ENCODE measurements at places on chromosomes 2 and 18.

DNA sequence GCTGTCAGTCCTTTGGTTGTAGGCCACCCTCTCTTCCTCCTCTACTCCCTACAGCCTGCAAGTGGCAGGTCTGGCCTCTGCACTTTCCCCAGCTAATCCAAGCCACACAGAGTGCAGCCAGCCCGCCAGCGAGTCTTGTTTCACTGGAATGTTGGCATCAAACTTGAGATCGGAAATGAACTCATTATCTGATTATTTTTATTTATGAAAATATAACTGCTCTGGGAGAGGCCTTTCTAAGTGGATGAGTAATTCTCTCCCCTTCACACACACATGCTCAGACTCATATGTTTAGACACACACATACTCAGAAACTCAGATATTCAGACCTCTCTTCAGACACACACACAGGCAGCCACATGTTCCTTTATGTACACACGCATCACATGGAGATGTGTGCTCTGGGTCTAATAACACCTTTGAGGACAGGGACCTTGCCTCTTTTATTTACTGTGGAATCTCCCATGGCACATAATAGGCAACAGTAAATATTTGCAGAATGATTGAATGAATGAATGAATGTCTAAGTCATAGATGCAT lies 151.3 kb downstream of the ZFP36L2 start:
- no peak for DNase-seq

DNA sequence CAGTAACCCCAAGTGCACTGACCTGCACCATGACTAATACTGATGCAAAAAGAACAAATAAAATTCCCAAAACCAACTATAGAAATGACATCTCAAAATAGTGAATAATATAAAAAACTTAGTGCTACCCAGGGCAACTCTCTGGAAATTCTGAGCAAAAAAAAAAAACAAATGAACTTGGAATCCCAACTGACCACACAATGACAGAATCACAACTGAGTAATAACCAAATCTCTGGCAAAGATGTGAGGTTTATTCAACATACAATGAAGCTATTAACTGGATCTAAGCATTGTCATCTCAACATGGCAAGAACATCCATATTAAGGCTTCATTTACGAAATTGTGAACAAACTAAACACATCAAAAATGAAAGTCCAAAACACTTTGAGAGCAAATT lies 22.7 kb downstream of the EXOC6B start:
- no peak for DNase-seq

- DNase-seq, result no peak
Observed at GRCh38 chr18:77102259-77103040, 30.1 kb downstream of the MBP start.

DNA sequence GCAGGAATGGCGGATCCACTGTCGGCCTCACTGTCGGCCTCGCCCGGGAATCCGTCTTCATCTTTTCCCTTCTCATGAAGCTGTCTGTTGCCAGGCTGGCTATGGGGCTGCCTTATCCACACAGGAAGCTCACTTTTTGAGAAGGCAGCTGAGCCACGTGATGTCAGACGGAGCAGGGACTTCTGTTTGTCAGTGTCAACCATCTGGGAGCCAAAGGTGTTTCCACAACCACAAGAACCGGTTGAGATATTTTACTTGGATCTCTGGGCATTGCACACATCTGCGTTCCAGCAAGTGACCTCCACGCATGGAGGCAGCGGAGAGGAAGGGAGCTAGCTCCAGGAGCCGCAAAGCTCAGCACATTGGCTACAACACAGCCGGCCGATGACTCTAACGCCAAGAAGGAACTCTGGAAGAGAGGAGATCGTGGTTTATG lies 27.4 kb upstream of the TAF1B start:
- DNase-seq, result no peak

DNA sequence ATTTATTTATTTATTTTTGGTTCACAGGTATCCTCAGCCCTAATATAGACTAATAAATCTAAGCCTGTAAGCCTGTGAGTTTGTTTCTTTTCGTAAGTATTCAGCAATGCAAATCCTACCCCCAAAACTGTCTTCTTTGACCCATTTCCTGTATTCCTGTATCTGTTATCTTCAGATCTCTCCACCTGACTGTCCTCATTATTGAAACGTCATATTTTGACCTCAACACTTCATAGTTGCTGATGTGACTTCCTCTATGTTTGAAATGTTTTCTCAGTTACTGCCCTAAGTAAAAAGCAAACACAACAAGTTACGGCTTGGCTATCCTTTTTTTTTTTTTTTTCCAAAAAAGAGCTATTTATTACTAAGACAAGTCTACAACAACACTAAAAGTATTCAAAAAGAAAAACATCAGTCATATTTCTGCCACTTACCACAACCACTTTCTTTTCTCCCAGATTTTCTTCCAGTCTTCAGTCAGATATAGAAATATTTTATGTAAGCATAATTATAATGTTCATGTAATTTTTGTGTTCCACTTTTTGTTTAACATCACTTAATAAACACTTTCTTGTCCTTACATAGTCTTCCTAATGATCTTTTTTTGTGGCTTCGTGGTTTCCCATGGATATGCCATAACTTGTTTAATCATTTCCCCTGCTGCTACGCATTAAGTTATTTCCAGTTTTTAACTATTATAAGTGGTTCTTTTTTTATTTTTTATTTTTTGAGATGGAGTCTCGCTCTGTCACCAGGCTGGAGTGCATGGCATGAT lies 45.0 kb upstream of the EML4 start:
- no peak for DNase-seq

GRCh38 chr2:56626927-56627326 lies 443.1 kb downstream of the CCDC85A start:
- no peak for DNase-seq

- no peak for DNase-seq
Observed at GRCh38 chr2:117976581-117976980, 37.3 kb downstream of the CCDC93 start.

DNA sequence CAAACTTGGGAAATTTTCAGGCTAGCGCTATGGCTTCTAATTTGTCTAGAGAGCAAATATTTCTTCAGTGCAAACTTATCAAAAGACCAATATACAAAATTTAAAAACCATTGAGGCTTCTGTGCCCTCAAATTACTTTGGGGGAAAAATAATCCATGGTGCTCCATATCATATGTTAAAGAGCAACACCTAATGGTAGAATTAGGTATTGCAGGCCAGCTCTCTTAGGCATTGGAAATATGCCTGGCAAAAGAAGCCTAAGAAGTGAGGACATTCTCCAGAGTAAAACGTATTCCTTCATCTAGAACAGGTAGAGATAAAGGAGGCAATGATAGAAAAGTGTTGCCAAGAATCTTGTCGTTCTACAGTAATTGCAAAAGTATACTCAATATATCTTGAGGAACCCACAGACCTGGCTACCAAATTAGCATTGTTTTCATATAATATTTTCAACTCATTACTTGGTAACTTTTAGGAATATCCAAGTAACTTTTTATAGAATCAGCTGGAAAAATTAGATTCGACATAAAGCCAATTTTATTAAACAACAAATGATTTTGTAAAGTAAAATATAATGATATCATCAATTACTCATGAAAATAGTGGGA lies 401.1 kb downstream of the BCL11A start:
- no peak for DNase-seq

DNA sequence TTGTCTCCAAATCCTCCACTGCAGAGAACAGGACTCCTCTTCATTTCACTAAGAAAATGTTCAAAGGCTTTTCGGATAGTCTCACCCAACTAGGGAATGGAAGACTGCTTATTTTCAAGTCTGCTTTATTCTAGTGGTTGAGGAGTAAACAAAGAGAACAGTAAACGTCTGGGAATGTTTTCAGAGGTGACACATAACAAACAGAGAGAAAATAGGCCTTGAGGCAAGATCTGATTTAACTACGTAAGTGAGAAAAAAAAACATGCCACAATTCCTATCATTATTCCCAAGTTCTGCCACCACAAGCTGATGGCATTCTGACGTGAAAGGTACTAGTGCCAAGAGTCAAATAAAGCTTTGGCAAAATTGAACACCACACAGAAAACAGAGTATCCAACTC lies 16.7 kb upstream of the WIPF1 start:
- DNase-seq, result no peak

- no peak for DNase-seq
Observed at GRCh38 chr2:25829377-25829704, 48.9 kb downstream of the ASXL2 start.

- DNase-seq, result no peak
Observed at GRCh38 chr2:154226931-154227330, 355.2 kb downstream of the GALNT13 start.

DNA sequence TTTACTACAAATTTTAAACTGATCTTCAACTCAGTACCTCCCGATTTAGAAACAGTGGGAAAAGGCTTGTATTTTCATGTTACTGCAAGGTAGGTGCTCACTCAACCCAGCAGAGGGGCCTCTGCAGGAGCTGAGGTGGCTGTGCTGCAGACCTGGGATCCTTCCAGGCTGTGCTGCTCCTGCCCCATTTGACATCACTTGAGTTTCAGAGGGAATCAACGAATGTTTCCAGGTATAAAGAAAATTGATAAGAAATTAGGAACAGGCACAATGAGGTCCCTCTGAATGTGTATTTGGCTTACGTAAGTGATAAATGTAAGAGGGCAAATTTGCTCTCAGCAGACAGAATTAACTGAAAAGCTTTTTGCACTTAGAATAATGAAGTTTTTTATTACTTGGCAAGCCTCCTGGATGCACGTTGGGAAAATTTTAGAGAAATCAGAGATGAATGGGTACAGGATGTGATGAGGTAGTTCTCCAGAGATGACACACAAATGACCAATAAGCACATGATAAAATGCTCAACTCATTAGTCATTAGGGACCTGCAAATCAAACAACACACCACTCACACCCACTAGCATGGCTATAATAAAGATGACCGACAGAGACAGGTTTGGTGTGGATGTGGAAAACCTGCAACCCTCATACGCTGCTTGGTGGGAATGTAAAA lies 114.0 kb downstream of the NOL10 start:
- no peak for DNase-seq

DNA sequence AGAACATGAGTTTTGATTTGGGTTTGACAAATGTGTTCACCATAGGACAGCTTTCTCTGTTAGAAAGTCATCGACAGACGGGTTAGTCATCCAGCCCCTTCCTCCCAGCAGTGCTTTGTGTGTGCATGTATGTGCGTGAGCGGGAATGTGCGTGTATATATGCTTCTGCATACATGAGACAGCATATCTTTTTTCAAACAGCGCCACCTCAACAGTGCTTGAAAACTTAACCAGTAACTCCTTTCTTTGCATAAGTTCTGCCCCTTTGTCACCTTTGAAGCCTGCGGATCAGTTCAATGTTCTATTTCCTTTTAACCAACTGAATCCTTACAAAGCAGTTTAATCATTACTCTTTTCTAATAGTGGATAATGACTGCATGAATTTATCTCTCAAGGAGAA lies 351.4 kb downstream of the LPIN1 start:
- DNase-seq, result no peak

DNA sequence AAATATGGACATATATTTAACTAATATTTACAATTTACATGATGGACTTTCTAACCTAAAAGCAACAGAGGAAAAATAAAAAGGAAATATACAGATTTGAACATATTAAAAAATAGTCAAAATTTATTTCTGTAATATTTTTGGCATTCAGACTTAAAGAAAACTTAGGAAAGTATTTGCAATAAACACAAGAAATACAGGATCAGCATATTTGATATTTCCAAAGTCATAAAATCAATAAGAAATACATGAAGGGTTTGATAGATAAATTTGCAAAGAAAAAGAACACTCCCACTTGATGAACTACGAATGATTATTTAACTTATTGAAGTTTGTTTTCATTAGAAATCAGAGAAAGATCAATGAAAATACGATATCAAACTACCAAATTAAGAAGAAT lies 48.6 kb upstream of the CD302 start:
- no peak for DNase-seq

- no peak for DNase-seq
Observed at GRCh38 chr2:26463244-26464192, 14.4 kb downstream of the OTOF start.

GRCh38 chr2:132975193-132976105 lies 305.4 kb upstream of the LYPD1 start:
- DNase-seq, result no peak

- no peak for DNase-seq
Observed at GRCh38 chr2:20196053-20196656, 28.8 kb downstream of the SDC1 start.

DNA sequence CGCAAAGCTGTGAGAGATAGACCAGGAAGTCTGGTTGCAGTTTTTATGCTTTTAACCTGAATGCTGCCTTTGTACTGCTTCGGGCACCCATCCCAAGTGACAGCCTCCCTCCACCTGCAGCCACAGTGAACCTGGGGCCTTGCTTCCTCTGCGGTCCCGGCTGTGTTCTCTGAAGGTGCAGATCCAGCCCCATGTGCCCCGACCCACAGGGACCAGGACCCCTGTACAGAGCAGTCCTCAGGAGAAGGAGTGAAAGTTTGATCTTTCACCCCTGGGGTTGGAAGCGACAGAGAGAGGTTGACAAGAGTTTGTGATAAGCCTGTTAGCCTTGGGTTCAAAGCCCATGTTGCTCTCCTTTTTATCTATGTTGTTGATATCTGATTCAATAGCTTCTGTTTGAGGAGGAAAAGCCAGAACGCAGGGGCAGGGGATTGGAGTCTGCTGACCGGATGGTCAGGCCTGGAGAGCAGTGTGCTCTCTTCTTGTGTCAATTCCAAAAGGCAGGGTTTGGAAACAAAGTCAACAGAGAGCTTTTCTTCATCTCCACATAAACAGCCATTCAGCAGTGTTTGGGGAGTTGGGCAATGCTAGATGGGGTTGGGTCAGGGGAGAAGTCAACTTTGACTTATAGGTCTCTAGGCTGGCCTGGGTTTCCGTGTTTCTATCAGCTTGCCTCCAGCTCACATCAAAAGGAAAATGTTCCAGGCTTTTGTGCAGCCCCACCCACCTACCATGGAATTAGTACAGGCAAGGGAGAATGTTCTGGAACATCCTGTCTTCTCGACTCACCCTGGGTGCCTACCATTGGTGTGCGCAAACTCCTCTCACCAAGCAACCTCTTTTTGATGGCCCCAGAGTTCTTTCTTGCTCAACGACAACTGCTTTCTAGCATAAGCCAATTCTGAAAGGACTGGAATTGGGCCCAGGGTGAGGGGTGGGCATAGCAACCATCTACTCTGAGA lies 214.9 kb downstream of the ALPK2 start:
- DNase-seq, result no peak

GRCh38 chr2:186862869-186863709 lies 14.1 kb upstream of the ZSWIM2 start:
- DNase-seq, result no peak

Data from activated CD4-positive, alpha-beta T cell treated with anti-CD3 and anti-CD28 coated beads, Interleukin-2, amount 50 U/mL, for 48 hours (primary cell).